ENCODE measurements at places on chromosomes 5 and 9. TPM values are rescaled to one million over a fixed set of nuclear protein-coding genes. Genes with fewer than 3 reads are reported as not detected.

PCDHAC1 gene
- 76.2 TPM for total RNA-seq

DNA sequence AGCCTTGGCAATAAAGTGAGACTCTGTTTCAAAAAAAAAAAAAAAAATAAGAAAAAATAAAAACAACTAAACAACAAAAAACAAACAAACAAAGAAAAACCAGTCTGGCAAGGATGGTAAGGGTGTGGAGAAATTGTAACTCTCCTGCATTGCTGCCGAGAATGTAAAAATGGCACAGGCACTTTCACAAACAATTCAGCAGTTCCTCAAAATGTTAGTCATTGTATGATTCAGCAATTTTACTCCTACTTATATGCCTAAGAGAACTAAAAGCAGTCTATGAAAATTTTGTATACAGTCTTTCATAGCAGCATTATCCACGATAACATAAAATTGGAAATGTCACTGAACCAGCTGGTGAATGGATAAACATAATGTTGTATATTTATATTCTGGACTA lies 280.4 kb downstream of the CDH9 start:
- no peak for DNase-seq

DNA sequence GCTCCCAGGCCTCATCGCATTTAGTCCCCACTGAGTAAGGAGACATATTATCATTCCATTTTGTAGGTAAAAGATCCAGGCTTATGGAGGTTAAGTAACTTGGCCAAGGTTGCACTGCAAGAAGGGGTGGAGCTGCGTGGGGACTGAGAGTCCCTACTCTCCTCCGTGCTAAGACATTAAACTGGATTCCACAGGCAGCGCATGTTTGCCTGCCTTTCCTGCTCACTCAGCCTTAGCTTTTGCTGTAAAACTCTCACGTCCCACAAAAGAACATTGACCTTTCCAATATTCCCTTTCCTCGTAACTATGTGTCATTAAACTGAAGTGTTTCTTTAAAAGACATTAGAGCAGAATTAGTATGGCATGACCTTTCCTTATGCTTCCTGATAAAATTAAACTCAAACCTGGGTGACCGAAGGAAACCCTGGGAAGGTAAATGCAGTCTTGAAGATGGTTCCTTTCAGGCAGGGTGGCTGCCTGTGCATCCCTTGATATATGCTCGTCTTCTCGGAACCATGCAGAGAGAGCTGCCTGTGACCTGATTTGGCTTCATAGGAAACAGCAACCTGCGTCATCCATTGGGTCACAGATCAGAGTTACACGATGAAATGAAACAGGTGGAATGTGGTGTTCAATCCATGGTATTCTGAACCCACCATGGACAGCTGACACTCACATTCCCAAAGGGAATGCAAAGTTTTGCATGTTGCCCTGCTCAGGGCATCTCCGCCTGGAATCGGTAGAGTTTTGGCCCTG lies 85.9 kb downstream of the TMEM252 start:
- DNase-seq = no peak

- no peak for DNase-seq
These were observed 178.2 kb upstream of the GDNF start for GRCh38 chr5:38018016-38018415.

DNA sequence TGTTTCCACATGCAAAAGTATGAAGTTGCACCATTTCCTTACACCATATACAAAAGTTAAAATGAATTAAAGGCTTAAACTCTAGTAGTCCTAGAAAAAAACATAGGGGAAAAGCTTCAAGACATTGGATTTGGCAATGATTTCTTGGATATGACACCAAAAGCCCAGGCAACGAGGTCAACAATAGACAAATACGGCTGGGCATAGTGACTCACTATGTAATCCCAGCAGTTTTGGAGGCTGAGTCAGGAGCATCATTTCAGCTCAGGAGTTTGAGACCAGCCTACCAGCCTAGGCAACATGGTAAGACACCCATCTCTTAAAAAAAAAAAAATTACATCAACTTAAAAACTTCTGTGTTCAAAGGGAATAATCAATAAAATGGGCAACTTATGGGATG lies 30.9 kb upstream of the SREK1 start:
- no peak for DNase-seq

- DNase-seq = no peak
These were observed 60.4 kb downstream of the RORB start for GRCh38 chr9:74557571-74557970.

- no peak for DNase-seq
These were observed 567.4 kb downstream of the PRR16 start for GRCh38 chr5:121031491-121031890.

- DNase-seq = no peak
These were observed 200.9 kb upstream of the PTGER4 start for GRCh38 chr5:40478766-40479165.

DNA sequence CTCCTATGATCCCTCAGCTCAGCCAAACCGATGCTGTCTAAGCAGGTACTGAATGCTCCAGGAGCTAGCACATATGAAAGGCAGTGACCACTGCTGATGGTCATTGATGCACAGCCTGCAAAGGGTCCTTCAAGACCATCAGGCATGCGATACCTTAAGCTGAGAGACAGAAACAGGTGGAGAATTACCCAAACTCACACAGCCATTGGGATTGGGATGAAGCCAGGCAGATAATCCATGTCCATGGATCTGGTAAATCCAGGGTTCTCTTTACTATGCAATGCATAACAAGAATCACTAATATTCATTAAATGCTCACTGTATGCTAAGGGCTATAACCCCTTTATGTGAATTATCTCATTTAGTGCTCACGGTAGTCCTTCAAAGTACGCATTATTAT lies 36.2 kb downstream of the RAPGEF1 start:
- no peak for DNase-seq

GRCh38 chr5:61256474-61256873 lies 75.6 kb upstream of the ZSWIM6 start:
- DNase-seq = no peak

PRSS3 gene
- total RNA-seq = 1.2 TPM

DNA sequence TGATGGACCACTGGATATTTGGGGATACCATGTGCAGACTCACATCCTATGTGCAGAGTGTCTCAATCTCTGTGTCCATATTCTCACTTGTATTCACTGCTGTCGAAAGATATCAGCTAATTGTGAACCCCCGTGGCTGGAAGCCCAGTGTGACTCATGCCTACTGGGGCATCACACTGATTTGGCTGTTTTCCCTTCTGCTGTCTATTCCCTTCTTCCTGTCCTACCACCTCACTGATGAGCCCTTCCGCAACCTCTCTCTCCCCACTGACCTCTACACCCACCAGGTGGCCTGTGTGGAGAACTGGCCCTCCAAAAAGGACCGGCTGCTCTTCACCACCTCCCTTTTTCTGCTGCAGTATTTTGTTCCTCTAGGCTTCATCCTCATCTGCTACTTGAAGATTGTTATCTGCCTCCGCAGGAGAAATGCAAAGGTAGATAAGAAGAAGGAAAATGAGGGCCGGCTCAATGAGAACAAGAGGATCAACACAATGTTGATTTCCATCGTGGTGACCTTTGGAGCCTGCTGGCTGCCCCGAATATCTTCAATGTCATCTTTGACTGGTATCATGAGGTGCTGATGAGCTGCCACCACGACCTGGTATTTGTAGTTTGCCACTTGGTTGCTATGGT lies 54.5 kb upstream of the HNRNPA0 start:
- peak; percentile 14 for DNase-seq

DNA sequence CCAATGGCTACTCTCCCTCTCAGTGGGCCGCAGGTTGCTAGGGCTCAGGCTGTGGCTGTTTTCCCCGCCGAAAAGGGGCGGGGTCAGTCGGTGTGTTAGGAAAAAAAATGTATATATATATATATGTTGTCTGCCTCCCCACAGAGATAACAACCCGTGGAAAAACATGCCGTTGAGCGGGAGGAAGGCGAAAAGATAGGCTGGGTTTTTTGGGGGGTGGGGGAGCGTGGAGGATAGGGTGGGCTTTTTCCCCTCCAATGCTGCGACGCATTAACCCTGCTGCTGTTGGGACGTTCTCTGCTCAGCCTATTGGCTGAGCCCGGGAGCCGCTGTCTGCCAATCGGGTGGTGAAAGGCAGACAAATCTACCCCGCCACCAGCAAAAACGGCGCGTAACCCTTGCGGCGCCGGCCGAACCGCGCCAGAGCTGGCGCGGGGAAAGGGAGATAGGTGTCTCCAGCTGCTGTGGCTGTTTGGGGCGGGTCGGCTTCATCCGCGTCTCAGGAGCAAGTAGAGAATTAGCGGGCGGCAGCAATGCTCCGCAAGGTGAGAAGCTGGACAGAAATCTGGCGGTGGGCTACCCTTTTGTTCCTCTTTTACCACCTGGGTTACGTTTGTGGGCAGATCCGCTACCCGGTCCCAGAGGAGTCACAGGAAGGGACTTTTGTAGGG lies at the start of gene PCDHGC4:
TSS of gene PCDHGC4 (plus strand) at position 390 of the 671 bp plus-strand sequence. CDS start at position 534, 144 bp downstream.
- no peak for DNase-seq

EQTN gene
- total RNA-seq = 1.6 TPM

DNA sequence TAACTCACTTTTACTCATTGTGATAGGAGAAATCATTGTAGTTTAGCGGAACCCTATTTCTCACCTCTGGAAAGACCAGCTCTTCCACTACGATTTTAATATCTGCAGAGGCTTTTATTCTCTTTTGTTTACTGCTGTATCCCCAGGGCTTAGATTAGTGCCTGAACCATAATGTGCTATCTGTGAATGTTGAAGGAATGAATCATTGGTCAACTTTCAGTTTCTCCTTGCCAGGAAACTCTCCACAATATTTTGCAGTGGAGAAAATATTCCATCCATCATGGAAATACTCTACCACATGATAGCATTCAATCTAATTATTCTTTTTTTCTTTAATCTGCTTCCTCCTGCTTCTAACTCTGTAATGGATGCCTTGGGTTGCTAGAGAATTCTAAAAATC lies 263.5 kb upstream of the PTPRD start:
- no peak for DNase-seq

- DNase-seq = no peak
These were observed 66.1 kb downstream of the RPS23 start for GRCh38 chr5:82211855-82212572.

CFAP157 gene
- not detected for total RNA-seq

DNA sequence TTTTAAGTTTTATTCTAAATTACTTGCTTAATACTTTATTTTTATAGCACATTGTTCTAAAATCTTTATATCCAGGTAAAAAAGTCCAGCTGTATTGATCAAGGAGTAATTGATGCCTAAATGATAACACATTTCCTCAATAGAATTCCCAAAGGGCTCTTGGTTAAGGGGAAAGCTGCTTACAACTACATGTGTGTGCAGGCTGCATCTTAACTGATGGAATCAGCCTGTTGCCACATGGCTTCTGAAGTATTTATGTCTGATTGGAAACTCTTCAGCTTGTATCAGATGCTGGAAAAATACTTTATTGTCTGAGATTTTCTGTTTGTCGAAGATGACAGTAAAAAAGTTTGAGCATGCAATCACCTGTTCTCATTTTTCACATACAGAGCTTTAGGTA lies 182.6 kb downstream of the FBXL7 start:
- no peak for DNase-seq

- DNase-seq = no peak
These were observed 42.3 kb downstream of the MARCHF3 start for GRCh38 chr5:126988021-126988569.

GRCh38 chr9:14064940-14065339 lies 249.0 kb downstream of the NFIB start:
- no peak for DNase-seq

RGP1 gene
- 10.2 TPM for total RNA-seq

- no peak for DNase-seq
These were observed 61.4 kb downstream of the SERINC5 start for GRCh38 chr5:80194468-80194867.

Data from frontal cortex (tissue), 4 donors.